ENCODE measurements at places on chromosomes 1 and 21.
A peak's percentile ranks its signal among the peaks of the same experiment; 100 is the strongest.

DNA sequence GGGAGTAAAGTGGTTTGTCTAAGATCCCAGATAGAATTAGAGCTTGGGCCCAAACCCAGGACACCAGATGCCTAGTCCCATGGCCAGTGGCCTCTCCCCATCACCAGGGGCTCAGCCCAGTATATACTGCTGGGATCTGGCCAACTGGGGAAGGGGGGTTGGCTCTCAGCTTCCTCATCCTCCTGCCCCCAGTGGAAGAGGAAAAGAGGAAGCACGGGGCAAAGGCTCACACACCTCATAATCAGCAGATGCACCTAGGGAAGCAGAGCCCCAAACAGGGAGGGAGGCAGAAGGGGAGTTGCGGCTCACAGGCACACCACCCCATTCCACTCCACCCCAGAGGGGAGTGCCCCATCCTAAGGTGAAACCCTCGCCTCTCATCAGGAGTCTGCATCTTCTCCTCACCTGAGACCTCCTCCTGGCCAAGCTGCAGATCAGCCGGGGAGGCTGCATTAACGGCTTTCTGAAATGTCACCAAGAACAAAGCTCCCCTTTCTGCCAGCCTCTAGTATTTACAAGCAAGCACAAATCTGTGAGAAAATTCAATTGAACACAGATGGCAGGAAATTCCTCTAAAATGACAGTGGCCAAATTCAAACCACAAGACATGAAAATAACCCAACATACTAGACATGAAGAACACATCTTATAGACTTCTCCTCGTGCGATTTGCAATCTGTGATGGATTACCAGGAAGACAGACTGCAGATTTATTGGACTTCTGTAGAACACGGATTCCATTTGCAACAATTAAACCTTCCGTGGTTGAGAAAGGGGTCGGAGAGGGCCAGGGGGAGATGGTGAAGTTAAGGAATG, 82.8 kb downstream of the GLIS1 start:
- DNase-seq: no peak

GRCh38 chr1:157360023-157360390, 192.3 kb downstream of the FCRL5 start:
- DNase-seq: no peak

GRCh38 chr21:20997311-20997635, 936 bp upstream of the NCAM2 start:
- no peak for DNase-seq

GRCh38 chr1:6497215-6497866, 5.9 kb upstream of the PLEKHG5 start:
- peak; percentile 73 for DNase-seq

- no peak for DNase-seq
These were observed 25.1 kb downstream of the POFUT2 start for GRCh38 chr21:45262616-45263015.

Measured in HuH-7.5 (cell line).